ENCODE measurements at places on chromosomes 11 and 22.

- DNase-seq, result peak; percentile 29
Observed at GRCh38 chr11:19511413-19512183, 201.0 kb upstream of the NAV2 start.

GRCh38 chr11:15716550-15716949, 601.8 kb downstream of the INSC start:
- DNase-seq, result no peak

- DNase-seq, result no peak
Observed at GRCh38 chr22:37177221-37177620, 10.8 kb downstream of the C1QTNF6 start.

GRCh38 chr11:68302256-68302655, 10.1 kb upstream of the LRP5 start:
- DNase-seq, result no peak

DNA sequence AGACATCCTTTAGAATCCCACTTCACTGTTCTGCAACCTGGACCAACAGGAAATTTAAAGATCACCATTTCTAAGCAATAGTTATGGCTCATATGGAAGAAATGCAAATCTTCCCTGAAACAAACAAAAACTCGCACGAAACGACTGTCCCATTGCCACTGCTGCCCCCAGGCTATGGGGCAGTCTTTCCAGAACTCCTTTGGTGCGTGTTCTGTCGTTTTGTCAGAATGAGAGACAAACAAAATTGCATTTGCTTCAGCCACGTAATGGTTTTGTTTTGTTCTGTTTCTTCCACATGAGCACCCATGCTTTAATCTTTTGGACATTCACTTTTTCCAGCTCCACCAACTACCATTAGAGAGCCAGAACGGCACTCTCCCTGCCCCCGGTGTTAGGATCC, 10.8 kb upstream of the FBLN1 start:
- no peak for DNase-seq

DNA sequence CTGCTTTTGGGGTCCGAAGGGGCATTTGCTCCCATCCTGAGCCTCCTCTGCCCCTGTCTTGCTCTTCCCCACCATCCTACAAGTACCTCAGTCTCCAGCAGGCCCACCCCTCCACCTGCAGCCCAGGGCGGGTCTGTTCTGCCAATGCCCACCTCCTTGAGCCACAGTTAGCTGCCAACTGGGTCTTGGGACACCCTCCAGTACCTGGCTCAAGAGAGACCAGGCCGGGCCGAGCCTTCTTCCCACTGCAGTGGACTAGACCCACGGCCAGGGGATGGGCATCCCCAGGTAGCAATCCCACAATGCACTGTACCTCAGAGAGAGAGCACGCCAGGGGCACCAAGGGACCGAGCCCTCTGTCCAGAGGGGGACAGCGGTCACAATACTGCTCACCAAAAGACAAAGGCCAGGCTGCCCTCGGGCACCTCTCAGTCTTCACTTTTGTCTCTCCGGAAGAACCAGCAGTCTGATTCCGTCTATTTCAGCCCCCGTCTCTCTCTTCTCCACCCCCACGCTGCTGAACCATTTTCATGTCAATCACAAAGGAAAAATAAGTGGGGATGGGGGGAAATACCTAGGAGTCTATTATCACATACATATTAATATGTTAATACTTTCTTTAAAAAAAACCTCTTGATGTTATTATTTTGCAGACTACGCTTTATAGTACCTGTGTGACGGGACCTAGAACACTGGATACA, 51.7 kb downstream of the SYT13 start:
- DNase-seq, result no peak

- no peak for DNase-seq
Observed at GRCh38 chr11:65131417-65131776, 2.9 kb downstream of the SYVN1 start.

GRCh38 chr11:76614471-76615179, 55.9 kb downstream of the LRRC32 start:
- DNase-seq, result no peak

DNA sequence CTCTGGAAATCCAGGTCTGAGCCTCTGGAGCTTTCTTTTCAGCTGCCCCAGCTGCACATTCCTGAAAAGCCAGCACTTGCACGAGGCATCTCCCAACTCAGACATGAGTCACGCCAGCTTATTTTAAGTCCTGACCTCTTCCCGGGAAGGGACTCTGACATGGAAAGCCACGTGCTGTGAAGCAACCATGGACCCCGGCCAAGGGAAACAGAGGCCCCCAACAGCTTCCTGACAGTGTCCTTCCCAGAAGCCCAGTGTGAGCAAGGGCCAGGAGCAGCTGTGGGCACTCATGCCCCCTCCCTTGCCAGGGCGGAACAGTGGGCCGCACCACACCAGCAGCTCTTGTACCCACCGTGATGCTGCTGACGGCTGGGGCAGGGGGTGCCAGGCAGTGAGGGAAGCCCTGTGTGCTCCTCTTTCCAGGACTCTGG, 118.8 kb upstream of the CADM1 start:
- DNase-seq, result no peak

- DNase-seq, result no peak
Observed at GRCh38 chr11:11505190-11505589, 116.6 kb downstream of the GALNT18 start.

- DNase-seq, result no peak
Observed at GRCh38 chr11:62104816-62105653, 18.8 kb upstream of the INCENP start.

DNA sequence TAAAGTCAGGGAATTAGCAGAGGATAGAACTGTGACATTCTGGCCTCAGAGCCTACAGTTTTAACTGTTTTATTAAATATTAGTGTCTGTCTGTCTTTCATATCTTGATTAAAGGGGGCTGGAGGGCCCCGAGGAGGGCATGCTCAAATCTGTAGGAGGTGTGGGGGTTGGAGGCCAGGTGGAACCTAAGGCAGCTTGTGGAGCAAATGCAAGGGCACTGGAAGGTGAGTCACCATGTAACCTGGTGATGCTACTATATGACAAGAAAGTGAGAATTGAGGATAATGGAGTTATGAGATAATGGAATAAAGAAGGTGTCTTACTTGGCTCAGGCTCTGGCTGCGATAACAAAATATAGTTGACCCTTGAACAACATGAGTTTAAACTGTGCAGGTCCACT, 27.3 kb upstream of the TMEM86A start:
- DNase-seq, result no peak

DNA sequence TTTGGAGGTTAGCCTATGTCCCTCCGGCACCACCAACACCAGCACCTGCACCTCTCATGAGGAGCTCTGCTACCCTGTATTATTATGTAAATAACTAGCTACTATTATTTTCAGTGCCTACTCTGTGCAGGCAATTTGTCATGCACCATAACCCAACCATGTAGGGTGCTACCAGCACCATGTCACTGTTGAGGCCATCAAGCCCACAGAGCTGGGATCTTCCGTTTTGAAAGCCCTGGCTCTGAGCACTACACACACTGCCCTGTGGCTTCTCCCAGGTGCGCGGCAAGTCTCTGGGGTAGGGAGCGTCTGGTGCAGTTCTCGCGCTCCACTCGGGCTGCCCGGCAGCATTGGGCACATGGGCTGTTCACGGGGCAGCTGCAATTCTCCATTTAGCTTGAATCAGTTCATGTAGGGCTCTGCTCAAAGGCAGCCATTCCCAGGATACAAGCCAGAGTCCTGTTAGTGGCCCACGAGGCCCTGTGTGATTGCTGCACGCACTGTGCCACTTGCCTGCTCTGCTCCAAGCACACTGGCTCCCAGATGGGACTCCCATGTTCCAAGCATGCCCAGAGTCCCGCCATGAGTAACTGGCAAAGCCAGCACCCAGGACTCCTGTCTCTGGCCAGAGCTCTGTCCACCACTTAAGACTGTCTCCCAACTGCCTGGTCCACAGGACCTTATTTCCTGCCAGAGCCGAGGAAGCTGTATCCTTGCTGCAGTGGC, 42.5 kb upstream of the CDON start:
- DNase-seq, result no peak

- DNase-seq, result no peak
Observed at GRCh38 chr11:130636722-130637464, 188.4 kb downstream of the ADAMTS15 start.

- no peak for DNase-seq
Observed at GRCh38 chr11:76285397-76286104, 79.2 kb upstream of the WNT11 start.

GRCh38 chr11:11279956-11280689, 72.9 kb downstream of the CSNK2A3 start:
- DNase-seq, result peak; percentile 48

DNA sequence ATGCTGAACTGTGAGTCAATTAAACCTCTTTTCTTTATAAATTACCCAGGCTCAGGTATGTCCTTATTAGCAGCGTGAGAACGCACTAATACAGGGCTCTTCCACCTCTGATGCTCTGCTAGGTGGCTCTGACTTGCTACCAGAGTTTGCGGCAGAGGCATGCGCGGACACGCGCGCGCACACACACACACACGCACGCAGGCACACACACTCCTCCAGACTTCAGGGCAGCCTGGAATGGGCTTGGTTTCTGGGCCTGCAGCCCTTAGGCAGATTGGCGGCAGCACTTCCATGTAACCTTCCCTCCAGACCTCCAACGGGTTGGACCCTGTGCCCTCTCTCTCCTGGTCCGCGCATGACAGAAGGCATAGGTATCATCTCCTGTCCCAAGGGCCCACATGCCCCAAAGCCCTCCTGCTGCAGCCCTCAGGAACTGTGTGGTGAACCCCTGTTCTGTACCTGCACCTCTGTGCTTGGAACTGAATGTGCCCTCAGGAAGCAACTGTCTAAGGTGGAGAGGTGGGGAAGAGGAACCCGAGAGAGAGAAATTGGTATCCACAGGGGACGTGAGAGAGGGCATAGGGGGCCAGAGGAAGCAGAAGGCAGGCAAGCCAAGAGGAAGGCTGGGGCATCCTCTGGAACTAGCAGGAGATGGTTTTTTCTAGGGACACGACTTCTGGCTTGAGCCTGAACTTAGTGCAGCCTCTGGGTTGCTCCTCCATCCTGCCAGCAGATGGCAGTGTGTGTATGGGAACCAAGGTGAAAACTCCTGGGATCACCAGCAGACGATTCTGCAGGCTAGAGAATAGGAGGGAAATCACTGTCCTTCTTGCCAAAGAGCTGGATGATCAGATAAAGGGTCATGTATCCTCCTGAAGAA, 23.4 kb upstream of the RIC3 start:
- no peak for DNase-seq

GRCh38 chr11:16385099-16385498, 28.8 kb upstream of the SOX6 start:
- DNase-seq, result no peak

GRCh38 chr22:18071968-18072310, 5.9 kb upstream of the PEX26 start:
- no peak for DNase-seq

- DNase-seq, result no peak
Observed at GRCh38 chr11:16265022-16265421, 91.3 kb downstream of the SOX6 start.

DNA sequence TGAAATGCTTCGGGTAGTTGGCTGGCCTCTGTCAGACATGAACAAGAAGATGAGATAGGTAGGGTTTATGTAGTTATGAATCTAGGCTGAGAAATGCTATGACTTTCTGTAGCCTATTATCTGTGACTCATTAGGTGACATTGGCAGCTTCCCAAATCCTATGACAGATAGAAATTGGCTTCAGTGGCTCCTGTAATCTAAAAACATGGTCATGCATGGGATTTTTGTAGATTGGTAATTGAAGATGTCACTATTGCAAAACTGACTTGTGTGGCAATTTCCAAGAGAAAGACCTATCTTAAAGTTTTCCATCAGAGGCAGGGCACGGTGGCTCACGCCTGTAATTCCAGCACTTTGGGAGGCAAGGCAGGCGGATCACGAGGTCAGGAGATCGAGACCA, 29.4 kb upstream of the GRIK4 start:
- no peak for DNase-seq

- DNase-seq, result no peak
Observed at GRCh38 chr22:23903328-23903971, 9.3 kb downstream of the MIF start.

DNA sequence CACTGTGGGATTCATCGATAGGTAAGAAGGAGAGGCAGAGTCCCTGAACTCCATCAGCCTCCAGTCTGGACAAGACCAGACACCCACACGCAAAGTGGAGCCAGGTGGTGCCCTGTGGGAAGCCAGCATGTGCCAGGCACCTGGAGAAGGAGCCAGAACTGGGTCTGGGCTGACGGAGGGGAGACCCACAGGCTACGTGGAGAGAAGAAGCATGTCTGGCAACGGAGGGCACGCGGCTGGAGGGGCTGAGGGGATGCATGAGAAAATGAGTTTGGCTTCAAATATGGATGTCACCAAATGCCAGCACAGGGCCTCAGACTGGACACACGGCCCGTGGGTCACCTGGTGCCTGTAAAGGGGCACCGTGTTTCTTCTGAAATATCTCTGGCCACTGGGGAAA, 55.7 kb downstream of the LINC01488 start:
- no peak for DNase-seq

- no peak for DNase-seq
Observed at GRCh38 chr11:41281131-41281742, 178.2 kb downstream of the LRRC4C start.

- DNase-seq, result no peak
Observed at GRCh38 chr22:50599816-50600455, 657 bp upstream of the MAPK8IP2 start.

GRCh38 chr11:33753304-33753967, 17.2 kb upstream of the CD59 start:
- DNase-seq, result no peak

DNA sequence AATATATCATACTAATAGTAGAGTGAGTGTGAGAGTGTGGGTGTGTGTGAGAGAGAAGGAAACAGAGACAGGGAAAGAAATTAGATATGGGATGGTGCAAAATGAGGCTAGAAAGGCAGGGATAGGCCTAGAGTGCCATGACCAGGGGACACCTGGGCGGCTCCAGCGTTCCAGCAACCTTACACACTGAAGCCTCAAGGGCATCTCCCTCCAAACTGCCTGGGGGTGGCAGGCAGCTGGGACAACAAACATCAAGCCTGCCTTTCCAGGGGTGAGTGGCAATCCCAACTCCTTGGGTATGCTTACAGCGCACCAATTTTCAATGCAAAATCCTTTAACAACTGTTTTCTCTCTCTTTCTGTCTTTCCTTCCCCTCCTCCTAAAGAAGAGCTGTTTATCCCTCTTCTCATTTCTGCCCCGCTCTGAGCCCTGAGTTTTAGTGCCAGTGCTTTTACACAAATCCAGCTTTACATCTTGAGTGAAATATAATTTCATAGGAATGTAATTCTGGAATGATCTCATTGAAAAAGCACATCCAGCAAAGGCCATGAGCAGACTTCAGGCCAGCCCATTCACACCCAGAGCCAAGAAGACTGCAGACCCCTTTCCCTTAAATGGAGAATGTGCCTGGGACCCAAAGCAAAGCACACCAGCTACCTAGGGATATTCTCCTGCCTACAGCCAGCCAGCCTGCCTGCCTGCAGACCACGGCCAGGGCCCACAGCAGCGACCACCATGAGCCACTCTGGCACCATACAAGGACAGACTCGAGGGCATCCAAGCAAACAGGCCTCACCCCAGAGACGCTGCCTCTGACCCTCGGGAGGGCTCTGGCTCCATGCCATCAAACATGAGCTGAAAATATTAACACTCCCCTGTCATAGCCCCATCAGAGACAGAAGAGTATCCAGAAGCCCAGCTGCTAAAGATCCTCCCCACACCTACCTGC, 90.3 kb downstream of the RPL27A start:
- no peak for DNase-seq
